ENCODE measurements at places on chromosomes 5 and 9. TPM values are rescaled to one million over a fixed set of nuclear protein-coding genes. Genes with fewer than 3 reads are reported as not detected.

SPATA31A1 gene
- not detected for total RNA-seq

C5 gene
- total RNA-seq: 3.9 TPM

ELOVL7 gene
- 0.12 TPM for total RNA-seq

TMEM167A gene
- 29.8 TPM for total RNA-seq

TMOD1 gene
- 0.39 TPM for total RNA-seq

KCNV2 gene
- not detected for total RNA-seq

EGR1 gene
- total RNA-seq: 28.6 TPM

LURAP1L gene
- 2.5 TPM for total RNA-seq

TLR4 gene
- total RNA-seq: 21.0 TPM

OSMR gene
- 135 TPM for total RNA-seq

PTGES gene
- 7.4 TPM for total RNA-seq

SV2C gene
- total RNA-seq: not detected
